ENCODE measurements at places on chromosomes 16 and 17.

DNA sequence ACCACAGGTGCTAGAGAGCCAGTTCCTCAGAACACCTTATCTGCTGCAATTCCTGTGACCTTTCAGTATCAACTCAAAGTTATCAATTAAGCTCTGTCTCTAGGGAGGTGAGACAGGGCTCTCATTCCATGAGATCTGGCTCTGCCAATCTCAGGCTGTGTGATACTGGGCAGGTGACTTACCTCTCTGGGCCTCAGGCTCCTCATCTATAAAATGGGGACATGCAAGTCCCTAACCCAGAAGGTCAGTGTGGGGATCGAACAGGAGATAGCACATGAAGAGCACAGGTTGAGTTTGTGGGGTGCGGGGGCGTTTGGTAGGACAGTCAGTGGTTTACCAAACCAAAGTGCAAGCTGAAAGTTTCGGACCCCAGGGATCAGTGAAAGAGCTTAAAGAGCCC, 319.3 kb upstream of the CCL2 start:
- DNase-seq, result no peak

GRCh38 chr16:79274264-79274663, 326.3 kb downstream of the MAF start:
- DNase-seq, result no peak

GRCh38 chr16:47887496-47887895, 268.3 kb downstream of the ABCC12 start:
- DNase-seq, result no peak

DNA sequence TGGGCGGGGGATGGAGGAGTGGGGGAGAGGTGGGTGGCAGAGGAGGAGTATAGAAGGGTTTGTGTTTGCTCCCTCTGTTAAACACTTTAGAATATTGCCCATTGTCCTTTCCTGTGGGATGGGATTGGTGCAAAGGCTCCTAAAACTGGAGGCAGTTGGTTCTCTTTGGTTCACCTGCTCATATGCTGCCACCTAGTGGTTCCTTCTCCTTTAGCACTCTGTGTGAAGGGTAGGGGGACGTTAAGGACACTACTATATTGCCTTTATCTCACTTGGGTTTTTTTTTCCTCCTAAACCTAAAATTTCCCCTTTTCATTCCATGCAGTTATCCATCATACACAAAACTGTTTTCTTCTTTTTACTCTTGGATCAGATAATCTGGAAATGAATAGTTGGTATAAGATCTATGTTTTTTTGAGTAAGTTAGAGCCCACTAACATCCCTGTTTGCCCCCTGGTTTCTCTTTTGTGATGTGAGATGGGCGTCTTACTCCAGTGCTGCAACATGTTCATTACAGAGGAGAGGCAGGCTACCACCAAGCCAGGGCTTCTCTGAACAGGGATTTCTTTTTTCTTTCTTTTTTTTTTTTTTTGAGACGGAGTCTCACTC, 23.8 kb downstream of the SNX11 start:
- no peak for DNase-seq

GRCh38 chr16:69831212-69832123, 69.3 kb downstream of the WWP2 start:
- no peak for DNase-seq

DNA sequence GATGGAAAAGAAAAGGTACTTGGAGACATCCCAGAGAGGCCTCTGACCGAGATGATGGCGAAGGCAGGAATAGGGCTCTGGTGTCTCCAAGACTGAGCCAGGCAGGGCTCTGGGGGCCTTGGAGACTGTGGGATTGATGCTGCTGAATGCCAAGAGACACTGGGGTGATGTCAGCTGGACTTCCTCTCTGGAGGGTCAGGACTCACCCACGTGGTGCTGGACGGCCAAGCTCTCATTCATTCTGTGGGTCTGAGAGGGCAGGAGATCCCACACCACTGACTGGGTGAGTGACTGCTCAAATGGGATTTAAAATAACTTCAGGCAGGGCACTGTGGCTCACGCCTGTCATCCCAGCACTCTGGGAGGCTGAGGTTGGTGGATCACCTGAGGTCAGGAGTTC, 64.8 kb downstream of the NT5M start:
- no peak for DNase-seq

GRCh38 chr17:8708025-8708461, 36.6 kb downstream of the CCDC42 start:
- no peak for DNase-seq

DNA sequence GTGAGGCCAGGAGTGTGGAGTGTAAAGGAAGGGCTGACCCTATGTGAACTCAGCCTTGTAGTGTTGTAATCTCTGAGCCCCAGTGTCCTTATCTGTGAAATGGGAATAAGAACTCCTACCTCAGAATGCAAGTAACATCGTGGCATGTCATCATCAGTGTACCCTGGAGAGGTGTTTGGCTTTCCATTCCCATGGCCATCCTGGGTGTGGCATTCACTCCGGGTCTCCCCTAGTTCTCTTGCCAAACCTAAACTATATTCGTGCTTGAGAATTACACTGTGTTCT, 1.9 kb downstream of the NXPH3 start:
- no peak for DNase-seq

DNA sequence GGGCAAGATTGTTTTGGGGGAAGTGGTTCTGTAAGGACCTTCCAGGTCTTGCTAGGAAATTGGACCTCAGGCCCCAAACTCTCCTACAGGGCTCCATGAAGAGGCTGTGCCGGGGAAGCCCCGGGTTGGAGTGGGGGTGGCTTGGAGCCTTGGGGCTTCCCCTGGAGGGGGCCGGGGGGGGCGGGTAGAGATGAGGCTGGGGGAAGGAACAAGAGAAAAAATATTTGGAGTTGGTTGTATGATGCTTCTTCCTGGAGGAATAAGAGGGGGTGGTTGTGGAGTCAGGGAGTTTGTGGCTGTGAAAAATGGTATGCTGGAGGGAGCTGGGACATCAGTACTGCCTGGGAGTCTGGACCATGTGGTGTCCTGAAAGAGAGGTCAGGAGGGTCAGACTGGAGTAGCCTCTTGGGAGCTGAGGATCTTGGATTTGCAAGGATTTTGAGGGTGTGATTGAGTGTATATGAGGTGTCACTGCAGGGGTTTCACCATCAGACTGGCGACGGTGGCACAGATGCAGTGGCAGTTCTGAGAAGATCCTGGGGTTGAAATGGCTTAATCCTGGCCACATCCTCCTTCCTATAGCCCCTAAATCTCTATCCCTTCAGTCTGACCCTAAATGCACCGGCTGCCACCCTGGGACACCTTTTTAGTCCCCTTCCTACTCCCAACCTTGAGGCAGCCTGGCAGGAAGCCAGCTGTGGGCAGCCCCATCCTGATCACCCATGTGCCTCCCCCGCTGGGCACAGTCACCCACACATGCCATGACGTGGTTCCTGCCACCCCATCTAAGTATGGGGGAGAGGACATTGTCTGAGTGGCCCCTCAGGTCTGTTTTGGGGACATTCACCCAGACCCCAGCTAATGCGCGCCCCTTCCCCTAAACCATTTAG, 10.9 kb downstream of the RARA start:
- DNase-seq, result no peak

DNA sequence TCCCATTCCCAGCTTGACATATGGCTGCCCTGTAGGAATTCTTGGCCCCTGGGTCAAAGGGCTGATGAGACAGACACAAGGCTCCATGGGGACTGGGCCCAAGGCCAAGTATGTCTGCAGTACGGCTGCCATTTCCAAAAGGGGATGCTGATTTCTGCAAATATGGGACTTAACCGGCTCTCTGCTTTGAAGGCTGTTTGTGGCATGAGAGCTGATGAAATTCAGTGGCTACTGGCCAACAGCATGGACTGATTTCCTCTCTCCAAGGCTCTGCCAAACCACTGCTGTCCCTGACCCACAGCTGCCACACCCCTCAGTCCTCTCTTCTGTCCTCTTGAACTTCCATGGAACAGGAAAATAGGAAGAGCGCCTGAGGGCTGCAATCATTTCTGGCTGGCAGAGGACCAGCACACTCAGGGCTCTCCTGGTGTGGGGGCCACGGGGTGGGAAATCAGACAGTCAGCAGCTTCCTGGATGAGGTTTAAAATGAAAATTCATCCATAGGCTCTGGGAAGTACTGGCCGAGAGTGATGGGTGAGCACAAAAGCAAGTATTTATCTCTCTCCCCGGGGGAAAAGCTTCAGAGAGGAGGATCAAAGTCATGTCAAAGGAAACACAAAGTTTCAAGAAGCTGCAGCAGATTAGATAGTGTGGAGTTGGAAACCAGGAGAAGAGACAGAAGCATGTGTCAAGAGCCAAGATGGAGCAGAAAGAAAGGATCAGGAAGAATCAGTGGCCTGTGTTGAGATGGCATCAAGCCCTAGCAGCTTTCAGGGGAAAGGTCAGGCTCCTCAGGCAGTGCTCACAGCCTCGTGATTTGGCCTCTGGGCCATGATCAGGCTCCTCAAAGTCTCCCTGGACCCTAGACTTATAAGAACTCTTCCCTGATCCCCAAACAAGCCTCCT, 64.1 kb upstream of the SREBF1 start:
- peak; percentile 96 for DNase-seq

GRCh38 chr16:9112166-9112843, 20.9 kb downstream of the HAPSTR1 start:
- DNase-seq, result no peak

DNA sequence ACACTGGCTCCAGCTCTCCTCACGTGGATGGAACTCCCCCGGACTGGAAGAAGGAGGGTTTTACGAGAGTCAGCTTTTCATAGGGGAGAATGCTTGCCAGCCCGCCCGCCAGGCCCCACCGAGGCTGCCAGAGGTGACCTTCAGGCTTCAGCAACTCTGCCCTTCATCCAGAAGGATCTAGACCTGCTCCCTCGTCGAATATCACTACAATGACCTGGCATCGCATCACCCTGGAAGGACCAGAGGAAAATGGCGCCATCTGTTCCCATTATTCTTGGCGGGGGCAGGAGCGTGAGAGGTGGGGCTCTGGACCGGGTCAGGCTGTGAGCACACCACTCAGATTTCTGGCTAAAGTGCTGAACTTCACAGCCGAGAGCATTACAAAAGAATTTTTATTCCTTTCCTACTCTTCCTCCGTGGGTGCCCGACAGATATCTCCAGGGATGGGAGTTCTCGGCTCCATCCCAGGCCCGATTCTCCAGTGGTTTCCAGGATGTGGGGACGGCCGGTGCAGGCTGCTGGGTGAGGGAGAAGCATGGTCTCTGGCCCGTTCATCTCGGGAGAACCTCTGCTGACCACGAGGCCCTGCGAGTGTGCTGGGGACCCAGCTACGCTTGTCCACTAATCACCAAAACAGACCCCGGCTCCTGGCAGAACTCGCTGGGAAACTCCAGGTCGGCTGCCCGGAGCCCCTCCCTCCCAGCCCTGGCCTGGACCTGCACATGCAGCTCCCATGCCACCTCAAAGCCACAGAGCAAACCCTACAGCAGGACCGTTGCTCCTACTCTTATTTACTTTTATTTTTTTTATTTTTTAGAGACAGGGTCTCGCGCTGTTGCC, 36.8 kb upstream of the ZNF469 start:
- no peak for DNase-seq

DNA sequence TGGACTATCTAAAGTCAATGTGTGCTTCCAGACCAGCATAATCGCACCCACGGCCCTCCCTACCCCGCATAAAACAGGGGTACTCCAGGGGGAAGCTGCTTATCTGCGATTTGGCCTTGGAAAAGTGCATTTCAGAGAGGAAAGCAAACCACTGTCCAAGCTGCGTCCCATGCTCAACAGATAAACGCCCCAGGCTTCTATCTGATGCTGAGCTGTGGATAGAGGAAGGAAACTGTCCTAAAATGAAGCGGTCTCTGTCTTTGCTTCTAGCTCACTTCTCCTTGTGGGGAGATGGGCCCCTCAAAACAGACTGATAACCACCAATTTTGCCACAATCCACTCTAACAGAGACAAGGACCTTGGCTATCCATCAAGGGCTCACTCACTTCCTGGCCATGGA, 160.5 kb upstream of the TNRC6C start:
- DNase-seq, result no peak

DNA sequence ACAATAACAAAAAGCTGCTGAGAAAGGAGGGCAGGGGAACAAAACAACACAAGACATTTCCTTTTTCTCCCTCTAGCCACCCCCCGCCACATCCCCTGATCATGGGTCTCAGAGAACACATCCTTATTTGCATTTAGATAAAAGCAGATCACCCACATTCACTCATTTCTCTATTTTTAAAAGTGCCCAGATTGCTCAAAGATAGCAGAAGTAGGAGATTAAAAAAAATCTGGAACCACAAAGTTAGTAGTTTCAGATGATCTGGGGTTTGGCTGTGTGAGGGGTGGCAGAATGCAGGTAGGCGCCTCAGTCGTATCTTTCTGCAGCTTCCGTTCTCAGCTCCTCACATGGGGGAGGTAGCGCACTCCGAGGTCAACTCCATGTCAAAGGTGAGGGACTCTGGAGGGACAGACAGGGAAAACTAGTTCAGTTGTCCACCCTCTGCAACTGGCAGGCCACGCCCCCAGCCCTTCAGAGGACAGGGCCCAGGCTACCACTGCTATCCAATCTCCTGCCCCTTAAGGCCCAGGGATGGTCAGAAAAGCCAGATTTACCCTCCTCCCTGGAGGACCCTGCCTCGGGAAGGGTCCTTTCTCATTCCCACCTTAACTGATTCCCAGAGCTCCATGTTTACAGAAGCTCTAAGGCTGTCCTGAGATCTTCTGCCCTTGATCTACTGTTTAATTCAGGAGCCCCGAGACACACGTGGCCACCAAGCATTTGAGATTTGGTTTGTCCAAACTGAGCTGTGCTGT, 27.3 kb downstream of the STAT5A start:
- no peak for DNase-seq

DNA sequence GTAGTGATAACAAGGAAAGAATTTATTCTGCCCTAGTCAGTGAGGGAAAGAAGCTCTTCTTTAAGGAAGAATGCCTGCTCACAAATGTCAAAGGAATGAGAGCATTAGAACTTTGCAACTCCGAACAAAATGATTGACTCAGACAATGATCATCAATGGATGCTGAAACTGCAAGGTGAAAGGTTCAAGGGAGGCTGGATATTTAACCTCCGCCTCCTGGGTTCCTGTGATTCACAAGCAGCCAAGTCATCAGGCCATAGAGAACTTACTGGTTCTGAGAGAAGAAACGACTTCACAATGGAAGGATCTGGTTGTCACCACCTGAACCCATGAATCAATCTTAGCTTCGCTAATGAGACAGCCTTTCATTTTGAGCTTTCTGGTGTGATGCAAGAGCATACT, 16.0 kb upstream of the SCNN1B start:
- DNase-seq, result peak; percentile 69

- peak; percentile 9 for DNase-seq
Measured at GRCh38 chr16:86448306-86448890, 61.9 kb upstream of the FOXF1 start.
